ENCODE measurements at places on chromosomes 11 and 22. TPM values are rescaled to one million over a fixed set of nuclear protein-coding genes. Genes with fewer than 3 reads are reported as not detected.

C11orf91 gene
- total RNA-seq, result not detected

HNRNPUL2 gene
- 48.8 TPM for total RNA-seq

DNA sequence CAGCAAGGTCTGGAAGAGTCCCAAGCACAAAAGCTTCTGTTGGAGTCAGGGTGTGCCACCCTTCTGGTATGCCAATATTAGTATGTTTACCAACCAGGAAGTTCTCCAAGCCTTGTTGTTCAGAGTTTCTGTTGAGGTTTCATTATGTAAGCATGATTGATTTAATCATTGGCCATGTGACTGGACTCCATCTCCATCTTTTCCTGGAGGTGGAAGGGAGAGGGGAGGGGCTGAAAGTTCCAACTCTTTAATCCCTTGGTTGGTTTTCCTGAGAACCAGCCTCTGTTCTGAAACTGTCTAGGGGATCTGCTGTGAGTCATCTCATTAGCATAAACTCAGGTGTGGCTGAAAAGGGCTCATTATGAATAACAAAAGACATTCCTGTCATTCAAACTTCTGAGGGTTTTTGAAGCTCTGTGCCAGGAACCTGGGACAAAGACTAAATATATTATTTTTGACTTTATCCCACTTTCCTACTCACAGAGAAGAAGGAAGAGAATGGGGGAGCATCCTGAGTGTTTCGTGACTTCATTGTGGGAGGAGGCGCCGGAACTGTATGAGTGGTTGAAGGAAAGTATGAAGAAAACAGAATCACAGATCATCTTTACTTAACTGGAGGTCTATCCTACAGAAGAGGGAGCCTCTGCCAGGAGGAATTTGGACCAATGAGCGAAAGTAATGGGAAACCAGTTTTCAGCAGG is 138.2 kb downstream of the NECTIN1 start:
- DNase-seq, result no peak

DNA sequence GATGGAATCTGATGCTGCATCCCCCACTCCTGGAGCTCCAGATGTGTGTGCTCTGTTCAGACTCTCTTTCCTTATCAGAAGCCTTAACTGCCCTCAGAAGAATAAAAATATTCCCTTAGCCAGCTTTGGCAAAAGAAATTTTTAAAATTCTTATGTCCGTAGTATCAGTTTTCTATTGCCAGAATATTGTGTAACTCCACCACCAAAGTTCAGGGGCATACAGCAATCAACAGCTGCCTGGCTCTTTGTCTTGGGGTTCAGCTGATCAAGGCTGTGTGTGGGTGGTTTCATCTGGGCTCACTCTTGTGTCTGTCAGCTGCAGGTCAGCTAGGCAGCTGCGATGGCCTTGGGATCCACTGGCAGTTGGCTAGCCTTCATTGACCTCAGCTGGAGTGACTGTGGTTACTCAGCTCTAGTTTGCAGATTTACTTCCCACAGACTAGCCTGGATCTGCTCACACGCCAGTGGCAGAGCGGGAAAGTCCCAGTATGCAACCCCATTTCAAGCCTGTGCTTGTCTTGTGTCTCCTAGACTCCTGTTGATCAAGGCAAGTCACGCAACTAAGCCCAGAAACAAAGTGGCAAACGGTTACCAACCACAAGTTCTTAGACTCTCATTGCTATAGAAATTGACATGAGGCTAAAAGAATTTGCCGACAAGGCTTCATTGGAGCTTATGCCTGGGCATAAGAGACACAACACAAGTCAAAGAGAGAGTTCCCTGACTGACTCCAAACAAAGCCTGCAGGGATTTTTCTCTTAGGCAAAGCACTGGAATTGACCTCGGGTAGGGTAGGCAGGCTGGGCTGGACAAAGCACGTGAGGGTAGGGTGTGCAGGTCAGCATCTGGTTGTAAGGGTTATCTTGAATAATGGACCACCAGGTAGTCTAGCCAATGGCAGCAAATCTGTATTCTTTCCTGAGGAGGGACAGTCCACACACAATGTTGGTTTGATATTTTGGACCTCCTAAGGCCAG is 7.5 kb downstream of the TMEM138 start:
- no peak for DNase-seq

GRCh38 chr11:122082205-122082604 is 33.8 kb downstream of the BLID start:
- no peak for DNase-seq

DNA sequence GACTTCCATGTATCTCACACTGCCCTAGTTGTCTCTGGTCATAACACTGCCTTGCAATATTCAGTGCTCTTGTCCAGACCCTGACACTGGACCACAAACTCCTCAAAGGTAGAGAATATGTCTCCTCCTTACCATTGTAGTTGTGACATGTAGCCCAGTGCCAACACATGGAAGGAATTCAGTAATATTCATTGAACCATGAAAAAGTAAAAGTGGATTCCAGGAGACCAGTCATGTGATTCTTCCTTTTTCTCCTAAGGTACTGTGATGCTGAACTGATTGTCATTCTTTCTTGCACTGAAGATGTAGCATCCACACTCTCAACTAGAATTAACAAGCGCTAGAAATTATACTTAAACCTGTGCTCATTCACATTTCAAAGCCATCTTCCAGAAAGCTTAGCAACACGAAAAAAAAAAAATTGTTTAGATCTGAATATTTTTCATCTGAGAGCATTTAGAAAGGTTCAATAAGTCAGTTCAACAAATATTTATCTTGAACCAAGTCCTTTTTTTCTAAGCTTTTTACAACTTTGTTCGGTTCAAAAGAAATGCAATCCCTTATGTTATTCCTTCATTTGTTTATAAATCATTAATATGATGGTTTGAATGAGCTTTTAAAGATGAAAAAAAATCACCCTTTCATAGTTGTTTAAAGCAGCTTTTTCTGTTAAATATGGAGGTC is 224.7 kb upstream of the BLID start:
- DNase-seq, result no peak

GRCh38 chr11:117449111-117449693 is 121.5 kb downstream of the CEP164 start:
- no peak for DNase-seq

DNA sequence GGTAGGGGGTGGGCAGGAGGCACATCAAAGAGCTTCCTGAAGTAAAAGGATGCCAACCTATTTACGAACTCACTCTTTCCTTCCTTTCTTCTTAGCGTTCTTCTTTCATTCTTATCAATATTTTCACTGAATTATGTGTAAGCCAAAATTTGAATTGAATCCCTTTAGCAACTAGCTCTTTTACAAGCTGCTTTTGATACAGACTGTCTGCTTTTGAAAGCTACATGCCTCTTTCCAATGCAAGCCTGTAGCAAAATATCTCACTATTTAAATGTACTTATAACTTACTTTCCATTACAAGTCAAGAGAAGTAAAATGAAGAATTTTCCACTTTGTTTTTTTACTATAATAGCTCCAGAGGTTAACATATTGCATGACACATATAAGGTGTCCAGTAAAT is 186.6 kb downstream of the NXPE2 start:
- DNase-seq, result no peak

- no peak for DNase-seq
Observed at GRCh38 chr11:206526-207207, 532 bp downstream of the BET1L start.
